ENCODE measurements at places on chromosomes 3 and 15.
A peak's percentile ranks its signal among the peaks of the same experiment; 100 is the strongest.

DNA sequence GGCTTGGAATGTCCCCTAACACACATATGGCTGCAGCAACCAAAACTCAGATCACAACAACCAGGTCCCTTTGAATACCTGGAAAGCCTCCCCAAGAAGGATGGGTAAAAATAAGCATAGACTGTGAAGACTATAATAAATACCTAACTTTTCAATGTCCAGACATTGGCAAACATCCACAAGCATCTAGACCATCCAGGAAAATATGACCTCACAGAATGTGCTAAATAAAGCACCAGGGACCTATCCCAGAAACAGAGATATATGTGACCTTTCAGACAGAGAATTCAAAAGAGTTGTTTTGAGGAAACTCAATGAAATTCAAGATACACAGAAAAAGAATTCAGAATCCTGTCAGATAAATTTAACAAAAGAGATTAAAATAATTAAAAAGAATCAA lies 109.2 kb downstream of the NEDD4 start:
- H3K4me1 ChIP-seq, result no peaks in the 10 kb centered on the region
- no peak overlapping the region for H3K27ac ChIP-seq
- no peaks in the 10 kb centered on the region for H3K27me3 ChIP-seq
- H3K4me3 ChIP-seq, result no peak overlapping the region

DNA sequence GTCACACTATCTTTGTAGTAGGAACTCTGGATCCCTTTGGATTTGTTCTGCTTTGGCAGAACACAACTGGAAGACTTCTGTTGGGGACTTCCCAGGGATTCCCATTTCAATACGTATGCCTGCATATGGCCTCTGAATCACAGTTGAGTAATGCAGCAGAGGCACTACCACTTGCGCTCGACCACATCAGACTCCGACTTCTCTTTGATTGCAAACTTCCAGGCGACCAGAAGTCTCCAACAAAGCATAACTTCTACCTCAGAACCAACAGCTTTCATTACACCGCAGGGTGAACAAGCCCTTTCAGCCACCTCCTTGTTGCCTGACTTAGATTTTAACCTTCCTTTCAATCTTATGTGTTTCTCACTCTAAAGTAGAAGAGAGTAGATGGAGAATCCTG lies 924.4 kb downstream of the IGSF11 start:
- no peaks in the 10 kb centered on the region for H3K36me3 ChIP-seq
- H3K27me3 ChIP-seq, result no peaks in the 10 kb centered on the region
- no peak overlapping the region for H3K4me3 ChIP-seq
- no peak overlapping the region for H3K27ac ChIP-seq
- no peak for DNase-seq

DNA sequence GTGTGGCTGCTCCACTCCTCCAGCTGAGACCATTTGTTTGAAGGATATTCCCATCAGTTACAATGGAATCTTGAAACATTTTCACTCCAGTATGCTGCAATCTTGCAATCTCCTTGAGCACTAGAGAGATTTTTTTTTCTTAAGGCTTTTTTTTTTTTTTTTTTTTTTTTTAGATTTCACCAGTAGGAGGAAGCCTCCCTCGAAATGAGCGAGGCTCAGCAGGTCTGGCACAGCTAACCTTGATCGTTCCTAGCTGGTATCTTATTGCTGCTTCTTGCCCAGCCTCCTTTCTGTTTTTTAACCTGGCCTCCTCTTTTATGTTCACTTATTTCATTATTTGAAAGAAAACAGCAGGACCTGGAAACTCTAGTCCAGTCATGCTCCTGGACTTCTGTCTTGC lies 48.1 kb downstream of the RAP2B start:
- peak overlapping the region; percentile 6 for H3K27ac ChIP-seq
- H3K36me3 ChIP-seq, result no peaks in the 10 kb centered on the region
- no peak for DNase-seq
- H3K27me3 ChIP-seq, result no peaks in the 10 kb centered on the region
- peaks cover 27% of the 10 kb centered on the region for H3K4me1 ChIP-seq
- no peak overlapping the region for H3K4me3 ChIP-seq

DNA sequence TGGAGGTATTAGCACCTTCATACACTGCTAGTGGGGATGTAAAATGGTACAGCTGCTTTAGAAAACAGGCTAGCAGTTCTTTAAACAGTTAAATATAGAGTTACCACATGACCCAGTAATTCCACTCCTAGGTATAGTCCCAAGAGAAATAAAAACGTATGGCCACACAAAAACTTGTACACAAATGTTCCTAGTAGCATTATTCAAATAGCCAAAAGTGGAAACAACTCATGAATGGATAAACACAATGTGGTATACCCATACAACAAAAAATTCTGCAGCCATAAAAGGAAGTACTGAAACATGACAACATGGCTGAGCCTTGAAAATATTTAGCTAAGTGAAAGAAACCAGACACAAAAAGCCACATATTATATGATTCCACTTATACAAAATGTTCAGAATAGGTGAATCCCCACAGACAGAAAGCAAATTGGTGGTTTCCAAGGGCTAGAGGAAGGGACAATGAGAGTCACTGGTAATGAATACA lies 40.8 kb upstream of the KLF13 start:
- H3K27ac ChIP-seq, result no peak overlapping the region
- DNase-seq, result no peak
- peaks cover 9% of the 10 kb centered on the region for H3K4me1 ChIP-seq

DNA sequence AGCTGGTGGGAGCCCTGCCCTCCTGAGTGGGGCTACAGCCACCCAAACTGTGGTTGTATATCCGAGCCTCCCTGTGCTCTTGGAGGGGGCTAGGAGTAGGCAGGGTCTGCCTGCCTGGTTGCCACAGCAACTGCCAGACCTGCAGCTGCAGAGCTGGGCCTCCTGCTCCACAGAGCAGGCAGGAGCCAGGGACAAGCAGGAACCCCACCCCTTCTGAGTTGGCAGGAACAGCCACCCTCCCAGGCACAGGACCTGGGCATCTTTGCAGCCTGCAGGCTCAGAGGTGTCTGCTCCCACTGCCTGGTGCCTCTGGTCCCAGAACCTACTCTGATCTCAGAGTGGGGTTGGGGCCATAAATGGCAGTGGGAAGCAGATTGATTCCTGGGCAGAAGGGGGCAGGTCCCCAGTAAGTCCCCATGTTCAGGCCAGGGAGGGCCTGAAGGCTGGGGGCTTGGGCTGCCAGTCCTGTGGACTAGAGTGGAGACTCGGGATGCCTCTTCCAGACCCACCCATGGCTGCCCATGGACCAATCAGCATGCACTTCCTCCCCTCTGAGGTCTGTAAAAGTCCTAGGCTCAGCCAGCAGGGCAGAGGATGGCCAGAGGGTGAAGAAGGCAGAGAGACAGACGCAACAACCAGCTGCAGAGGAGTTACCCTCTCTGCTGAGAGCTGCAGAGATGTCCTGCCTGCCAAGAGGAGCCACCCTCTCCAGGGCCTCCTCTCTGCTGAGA lies 10.3 kb upstream of the LRRC31 start:
- H3K27me3 ChIP-seq, result peaks cover 4% of the 10 kb centered on the region
- H3K4me1 ChIP-seq, result no peaks in the 10 kb centered on the region
- H3K36me3 ChIP-seq, result no peaks in the 10 kb centered on the region
- DNase-seq, result no peak
- H3K4me3 ChIP-seq, result no peak overlapping the region
- no peak overlapping the region for H3K27ac ChIP-seq

All from natural killer cell treated with Interleukin-12 subunit alpha and Interleukin-12 subunit beta and Interleukin-15 and Interleukin-18, amount 100 ng/mL, for 72 hours (primary cell).